ENCODE measurements at places on chromosomes 12 and 14.

- DNase-seq = no peak
These were observed 189.5 kb upstream of the PLEKHG7 start for GRCh38 chr12:92513231-92513730.

DNA sequence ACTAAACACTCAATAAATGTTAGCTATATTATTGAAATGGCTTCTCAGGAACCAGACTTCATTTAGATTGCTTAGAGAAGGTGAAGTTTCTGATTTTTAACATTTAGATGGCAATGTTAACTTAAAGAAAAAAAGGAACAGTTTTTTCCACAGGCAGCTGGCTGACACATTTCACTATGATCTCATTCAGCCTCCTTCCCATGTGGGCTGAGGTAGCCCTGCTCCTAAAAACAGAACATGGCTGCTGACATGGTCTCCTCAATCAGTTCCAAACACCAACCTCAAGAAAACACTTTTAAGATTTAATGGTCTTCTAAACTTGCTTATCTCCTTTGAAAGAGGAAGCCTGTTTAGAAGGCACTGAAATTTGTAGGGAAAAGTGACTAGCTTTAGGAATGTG is 23.8 kb downstream of the GNS start:
- DNase-seq = no peak

GRCh38 chr14:91245029-91245428 is 525 bp upstream of the GPR68 start:
- DNase-seq = peak; percentile 83

GRCh38 chr12:113479590-113480335 is 8.1 kb upstream of the LHX5 start:
- DNase-seq = no peak

DNA sequence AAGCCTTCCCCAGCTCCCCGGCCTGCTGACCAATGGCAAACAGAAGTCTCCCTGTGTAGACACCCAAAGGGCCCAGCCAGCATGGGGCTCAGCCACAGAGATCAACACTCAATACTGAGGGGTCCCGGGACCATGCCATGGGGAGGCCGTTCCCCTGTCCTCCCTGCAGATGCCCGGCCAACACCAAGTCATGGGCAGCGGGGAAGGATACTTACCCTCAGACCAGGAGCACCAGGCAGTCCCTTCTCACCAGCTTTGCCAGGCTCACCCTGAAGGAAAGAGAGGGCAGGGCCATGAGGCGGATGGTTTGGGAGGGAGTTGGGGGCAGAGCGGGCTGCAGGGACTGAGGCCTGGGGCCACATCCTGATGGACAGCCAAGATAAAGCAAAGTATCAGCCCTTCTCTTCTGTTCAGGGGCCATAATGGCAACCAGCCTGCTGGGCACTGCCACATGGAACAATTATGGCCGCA is 19.9 kb downstream of the COL2A1 start:
- DNase-seq = no peak

DNA sequence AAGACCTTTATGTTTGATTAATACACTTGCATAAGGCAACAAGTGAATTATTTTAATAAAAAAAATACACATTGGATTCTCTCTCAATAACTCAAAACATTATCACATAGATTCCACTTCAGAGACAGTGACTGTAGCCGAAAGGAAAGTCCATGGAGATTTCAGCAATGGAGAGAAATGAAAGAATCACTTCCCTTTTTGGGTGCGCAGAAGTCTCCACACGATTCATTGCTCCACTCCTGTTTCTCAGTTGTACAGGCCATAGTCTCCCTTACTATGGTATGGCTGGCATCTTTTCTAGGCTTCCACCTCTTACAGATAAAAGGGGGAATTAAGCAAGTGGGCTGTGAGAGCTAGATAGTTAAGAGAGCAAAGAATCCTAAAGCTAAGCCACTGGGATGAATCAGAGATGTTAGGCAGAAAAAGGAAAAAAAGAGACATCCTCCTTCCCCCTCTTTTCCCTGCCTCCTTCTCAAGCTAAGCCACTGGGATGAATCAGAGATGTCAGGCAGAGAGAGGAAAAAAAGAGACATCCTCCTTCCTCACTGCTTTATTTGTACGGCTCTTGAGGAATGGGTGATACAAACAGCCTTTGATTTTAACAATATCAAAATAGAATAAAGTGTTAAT is 16.3 kb downstream of the ST8SIA1 start:
- no peak for DNase-seq

GRCh38 chr12:54749191-54749818 is 101.1 kb upstream of the DCD start:
- DNase-seq = peak; percentile 29

DNA sequence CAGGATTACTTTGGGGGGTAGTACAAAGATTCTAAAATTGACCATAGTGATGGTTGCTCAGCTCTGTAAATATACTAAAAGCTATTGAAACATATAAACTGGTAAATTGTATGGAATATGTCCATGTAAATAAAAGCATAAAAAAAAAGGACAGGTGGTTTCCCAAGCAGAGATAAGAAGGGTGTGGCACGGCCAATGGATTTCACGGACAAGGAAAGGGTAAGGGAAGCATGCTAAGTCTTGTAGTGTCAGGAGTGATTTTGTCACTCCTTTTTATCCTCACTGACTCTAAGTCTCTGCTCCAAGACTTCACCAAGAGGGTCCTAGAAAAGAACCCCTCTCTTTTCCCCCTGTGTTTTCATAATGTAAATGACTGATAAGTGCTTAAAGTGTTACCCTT is 229.2 kb downstream of the SPTSSA start:
- DNase-seq = no peak

GRCh38 chr12:78880078-78880477 is 15.5 kb downstream of the SYT1 start:
- no peak for DNase-seq

- DNase-seq = no peak
These were observed 56.3 kb downstream of the ABCC9 start for GRCh38 chr12:21884936-21885335.

DNA sequence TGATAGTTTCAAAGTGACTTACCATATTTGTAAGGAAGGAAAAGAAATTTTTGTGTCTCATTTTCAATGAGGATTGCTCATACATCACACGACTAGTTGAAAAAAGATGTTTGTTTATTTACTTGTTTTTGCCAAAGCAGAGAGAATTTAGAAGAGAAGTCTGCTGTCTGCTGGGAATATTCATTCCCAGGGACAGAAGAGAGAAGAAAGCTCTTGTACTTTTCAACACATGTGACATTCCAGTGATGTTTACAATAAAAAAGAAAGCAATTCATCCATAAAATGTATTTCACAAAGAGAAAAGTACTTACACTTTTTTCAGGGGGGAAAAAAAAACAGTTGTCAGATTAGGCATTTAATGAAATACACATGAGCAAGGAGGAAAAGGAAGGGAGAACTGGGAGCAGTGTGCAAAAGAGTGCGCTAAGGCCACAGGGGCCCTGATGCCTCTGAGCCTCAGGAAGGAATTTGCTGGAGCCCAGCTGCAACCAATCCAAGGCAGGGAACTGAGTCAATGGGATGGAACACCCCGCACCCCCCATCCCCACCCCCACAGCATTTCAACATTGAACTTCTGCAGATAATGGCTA is 115.0 kb downstream of the RPAP3 start:
- DNase-seq = no peak

DNA sequence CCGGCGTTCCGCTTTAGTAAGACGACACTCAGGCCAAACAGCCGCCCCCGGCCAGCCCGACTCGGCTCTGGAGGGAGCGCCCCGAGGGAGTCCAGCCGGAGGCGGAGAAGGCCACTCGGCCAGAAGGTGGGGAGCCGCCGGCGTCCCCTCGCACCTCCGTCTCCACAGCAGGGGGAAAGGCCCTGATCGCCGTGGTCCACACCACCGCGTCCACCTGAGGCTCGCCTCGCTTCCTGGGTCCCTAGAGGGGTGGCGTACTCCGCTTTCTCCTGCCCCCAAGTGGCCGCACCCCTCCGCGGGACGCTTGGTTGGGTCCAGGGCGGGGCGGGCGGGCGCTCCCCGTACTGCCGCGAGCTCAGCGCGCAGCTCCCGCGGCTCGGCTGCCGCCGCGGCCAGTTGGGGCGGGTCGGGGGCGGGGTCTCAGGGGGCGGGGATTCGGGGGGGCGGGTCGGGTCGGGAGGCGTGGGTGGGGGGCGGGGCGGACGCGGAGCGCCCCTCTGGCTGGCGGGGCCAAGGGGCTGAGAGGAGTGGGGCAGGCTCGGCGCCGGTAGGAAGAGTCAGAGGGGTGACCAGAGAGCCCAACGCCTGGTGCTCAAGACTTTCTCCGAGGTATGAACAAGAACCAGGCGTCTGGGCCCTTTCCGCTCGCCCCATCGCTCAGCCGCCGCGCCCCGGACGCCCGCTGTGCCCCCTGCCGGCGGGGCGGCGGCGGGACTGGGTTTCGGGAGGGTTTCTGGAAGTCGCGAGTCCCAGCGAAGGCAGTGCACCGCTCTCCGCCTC is at the start of gene FRMD6:
FRMD6 (plus strand) TSS at position 523 of the 780 bp plus-strand sequence. CDS start 37,927 bp downstream, outside the sequence.
- peak; percentile 78 for DNase-seq

DNA sequence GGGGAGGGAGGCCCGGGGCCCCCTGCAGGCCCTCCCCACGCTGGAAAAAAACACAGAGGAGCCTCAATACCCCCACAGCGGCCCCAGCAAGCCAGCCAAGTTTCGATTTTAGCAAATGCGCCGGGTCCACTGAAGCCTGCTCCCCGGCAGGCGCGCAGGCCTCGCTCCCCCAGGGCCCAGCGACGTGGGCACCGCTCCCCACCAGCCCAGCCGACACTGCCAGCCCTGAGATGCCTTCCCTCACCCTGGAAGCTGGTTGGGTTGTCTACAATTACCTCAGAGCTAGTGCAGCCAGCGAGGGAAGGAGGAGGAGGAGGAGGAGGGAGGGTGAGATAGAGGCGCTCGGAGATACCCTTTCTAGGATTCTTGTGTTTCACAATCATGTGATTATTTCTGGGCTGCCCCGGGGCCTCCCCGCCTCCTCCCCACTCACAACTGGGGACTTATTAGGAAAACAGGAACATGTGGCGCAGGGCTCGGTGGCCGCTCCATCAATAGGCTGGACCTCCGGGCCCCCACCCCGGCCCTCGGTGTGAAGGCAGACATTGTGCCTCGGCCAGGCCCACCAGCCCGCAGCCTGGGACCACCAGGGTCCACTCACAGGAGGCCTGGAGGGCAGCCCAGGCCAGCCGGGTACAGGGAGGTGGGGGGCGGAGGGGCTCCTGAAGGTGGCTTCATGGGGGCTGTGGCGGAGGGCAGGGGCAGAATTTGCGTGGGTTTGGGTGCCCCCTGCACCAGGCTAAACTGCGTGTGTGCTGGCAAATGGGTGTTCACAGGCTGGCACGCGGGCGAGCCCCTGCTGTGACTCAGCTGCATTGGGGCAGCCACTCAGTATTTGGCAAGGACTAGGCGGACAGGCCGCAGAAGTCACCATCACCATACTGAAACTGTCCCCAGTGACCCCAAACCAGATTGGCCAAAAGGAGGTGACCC is 109.9 kb downstream of the NCOR2 start:
- DNase-seq = peak; percentile 74

GRCh38 chr12:65853489-65854157 is 29.3 kb downstream of the HMGA2 start:
- no peak for DNase-seq

DNA sequence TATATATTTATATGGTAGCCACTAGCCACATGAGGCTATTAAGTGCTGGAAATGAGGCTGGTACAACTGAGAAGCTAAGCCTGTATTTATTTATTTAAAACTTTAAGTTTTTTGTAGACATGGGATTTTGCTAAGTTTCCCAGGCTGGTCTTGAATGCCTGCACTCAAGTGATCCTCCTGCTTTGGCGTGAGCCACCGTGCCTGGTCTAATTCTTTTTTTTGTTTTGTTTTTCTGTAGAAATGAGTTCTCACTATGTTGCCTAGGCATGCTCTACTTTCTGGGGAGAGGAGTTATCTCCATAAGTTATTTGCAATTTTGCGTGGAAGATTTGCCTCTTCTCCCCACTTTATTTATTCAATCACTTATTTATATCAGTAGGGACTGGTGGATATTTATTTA is 4.8 kb upstream of the SNRNP35 start:
- no peak for DNase-seq
